AG20443 (cell line): ENCODE measurements at places on chromosomes 5 and 9.

DNA sequence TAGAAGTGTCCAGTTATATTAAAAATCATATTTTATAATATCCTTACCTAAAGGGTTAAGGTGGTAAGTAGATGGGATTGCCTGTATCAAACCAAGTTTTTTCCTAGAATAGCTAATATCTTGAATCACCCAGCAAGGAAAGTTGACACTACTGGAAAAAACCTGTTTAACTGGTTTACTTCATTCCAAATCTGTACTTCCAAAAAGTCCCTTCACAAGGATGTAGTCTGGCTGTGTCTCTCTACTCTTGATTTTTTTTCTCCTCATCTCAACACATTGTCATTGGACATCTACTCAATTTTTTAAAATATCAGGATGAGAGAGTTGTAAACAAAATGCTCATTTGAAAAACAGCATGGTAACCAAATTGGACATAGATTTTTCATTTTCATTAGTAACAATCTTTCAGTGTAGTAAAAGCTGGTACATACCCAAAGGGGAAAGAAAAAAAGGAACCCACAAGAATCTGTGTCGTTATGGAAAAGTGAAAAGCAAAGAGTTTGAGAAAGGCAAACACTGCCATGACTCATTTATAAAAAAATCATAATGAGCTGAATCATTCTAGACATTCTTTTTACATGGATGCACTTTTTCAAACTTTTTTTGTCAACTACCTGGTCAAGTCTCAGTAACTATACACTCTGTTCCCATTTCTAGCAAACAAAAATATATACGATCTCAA lies 173.5 kb downstream of the GLIS3 start:
- DNase-seq: peak; percentile 69

DNA sequence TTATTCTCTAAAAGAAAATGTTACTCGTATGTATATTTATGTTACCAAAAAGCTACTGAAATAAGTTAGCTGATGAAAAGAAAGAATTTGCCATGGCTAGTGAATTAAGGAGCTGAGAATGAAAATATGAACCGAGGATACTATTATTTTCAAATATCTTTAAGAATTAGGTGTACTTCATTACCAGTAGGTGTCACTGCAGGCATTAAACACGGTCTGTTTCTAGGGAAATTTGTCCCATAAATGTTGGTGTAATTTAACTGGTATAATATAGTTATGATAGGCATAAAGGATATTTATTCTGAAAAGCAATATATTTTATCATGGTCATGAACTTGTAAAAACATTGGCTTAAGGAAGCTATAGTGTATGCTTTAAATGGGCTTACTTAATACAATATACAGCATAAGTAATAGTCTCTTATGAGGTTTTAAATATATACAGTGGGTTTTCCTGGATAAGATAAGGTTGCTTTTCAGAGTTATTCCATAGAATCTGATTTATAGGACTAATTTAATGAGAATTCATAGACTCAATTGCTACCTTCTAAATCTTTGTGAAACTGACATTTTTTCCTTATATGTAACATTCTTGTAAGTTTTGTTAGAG lies 72.4 kb upstream of the MPDZ start:
- DNase-seq: peak; percentile 40

DNA sequence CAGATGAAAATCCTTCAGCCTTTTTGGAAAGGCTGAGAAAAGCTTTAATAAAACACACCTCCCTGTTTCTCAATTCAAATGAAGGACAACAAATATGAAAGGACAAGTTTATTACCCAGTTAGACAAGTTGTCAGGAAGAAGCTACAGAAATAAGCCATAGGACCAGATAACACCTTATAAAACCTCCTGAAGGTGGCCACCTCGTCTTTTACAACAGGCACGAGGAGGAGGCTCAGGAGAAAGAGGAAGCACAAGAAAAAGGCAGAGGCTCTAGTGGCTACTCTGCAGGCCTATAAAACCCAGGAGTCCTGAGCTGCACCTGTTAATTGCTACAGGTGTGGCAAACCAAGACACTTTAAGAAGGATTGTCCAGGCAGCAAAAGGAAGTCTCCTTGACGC lies 352.1 kb upstream of the CDH18 start:
- no peak for DNase-seq

DNA sequence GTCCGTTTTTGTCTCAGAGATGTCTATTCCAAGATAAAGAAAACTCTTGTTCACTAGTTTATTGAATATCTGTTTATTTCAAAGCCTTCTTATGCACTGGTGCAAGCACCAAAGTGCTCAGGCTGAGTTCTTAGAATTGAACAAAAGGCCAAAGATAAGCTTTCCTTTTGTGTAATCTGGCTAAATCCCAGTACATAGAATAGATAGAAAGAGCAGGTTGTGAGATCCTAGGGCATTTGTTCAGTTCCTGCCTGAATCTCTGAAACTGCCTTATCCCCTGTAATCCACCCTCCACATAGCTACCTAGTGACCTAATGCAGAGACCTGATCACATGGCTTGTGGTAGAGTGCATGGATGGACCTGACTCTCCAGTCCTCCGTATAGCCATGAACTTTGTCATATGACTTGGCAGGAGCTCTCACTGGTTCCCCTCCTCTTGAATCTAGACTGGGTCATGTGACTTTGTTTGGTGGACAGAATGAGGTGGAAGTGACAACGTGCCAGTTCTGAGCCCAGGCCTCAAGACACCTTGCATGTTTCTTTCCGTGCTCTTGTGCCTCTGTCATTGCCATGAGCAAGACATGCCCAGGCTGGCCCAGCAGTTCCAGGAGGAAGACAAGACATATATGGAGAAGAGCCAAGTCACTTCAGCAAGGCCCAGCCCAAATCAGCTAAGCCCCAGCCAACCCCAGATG lies 139.3 kb upstream of the SHB start:
- DNase-seq: no peak

- no peak for DNase-seq
These were observed 30.8 kb upstream of the PRDM12 start for GRCh38 chr9:130633336-130634190.

DNA sequence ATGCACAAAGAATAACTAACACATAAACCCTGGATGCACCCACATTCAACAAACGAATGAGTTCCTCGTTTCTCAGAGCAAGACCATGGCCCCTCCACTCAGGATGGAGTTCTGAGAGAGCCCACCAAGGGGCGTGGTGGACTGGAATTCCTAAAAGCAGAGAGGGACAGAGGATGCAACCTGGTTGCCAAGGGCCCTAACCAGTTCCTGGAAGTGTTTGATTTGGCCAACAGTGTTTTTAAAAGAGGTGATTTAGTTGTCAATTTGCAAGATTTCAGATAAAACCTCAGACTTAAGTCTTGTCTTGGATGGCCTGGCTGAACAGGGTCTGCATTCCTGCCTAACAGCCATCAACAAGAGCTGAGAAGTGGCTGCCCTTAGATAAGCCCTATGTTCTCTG lies 34.4 kb downstream of the GLRA1 start:
- no peak for DNase-seq

GRCh38 chr9:75087289-75087823 lies 599 bp downstream of the NMRK1 start:
- peak; percentile 54 for DNase-seq

GRCh38 chr5:77743181-77743580 lies 33.0 kb downstream of the TBCA start:
- no peak for DNase-seq

- no peak for DNase-seq
These were observed 164.9 kb downstream of the CD180 start for GRCh38 chr5:67031692-67032091.

DNA sequence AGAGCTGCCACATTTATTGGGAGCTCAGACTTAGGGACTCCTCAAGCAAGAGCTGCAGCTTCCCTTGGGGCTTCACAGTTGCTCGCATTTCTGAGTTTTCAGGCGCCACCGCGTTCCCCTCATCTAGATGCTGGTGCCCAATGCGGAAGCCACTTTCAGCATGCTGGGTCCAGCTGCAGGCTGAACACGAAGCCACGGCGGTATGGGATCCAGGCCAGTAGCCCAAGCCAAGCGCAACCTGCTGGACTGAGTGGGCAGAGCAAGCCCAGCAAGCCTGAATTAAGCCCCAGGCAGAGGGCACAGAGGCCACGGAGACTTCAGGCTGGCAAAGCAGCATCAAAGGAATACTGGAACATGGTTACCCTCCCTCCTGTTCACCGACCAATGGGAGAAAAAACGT lies 391.5 kb downstream of the HTR1A start:
- DNase-seq: no peak

DNA sequence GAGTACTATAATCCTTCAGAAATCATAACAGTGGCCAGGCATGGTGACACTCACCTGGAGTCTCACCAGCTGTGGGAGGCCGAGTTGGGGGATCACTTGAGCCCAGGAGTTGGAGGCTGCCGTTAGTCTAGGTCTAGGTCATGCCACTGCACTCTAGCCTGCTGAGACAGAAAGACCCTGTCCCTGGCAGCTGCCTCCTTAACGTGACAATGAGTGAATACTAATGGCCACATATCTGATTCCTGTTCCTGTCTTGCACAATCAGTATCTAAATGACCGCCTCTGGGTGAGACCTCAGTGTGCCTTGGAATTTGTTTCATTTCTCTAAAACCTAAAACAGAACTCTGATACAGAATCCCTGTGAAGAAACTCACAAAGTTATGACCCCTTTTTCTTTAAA lies 131.0 kb upstream of the DAB2 start:
- DNase-seq: no peak

DNA sequence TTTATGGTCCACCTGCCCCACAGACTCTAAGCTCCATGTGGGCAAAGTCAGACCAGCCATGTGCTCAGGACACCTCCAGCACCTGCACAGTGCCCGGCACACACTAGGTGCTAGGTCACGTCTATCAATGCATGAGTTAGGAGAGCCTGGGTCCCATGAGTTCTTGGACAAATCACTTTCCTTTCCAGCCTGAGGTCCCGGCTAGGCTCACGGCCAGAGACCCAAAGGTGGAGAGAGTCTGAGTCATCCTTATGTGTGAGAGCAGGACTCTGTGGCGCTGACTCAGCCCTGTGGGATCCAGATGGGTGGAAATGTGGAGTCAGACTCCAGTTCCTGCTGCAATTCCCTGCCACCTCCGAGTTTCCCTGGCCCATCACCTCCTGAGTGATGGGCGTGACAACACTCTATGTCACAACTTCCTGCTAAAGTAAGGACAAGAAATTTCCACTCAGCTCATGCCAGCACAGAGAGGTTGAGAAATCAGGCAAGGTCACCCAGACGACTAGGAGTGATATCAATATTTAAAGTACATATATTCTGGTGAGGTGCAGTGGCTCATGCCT lies 2.5 kb upstream of the ST6GALNAC4 start:
- peak; percentile 89 for DNase-seq

DNA sequence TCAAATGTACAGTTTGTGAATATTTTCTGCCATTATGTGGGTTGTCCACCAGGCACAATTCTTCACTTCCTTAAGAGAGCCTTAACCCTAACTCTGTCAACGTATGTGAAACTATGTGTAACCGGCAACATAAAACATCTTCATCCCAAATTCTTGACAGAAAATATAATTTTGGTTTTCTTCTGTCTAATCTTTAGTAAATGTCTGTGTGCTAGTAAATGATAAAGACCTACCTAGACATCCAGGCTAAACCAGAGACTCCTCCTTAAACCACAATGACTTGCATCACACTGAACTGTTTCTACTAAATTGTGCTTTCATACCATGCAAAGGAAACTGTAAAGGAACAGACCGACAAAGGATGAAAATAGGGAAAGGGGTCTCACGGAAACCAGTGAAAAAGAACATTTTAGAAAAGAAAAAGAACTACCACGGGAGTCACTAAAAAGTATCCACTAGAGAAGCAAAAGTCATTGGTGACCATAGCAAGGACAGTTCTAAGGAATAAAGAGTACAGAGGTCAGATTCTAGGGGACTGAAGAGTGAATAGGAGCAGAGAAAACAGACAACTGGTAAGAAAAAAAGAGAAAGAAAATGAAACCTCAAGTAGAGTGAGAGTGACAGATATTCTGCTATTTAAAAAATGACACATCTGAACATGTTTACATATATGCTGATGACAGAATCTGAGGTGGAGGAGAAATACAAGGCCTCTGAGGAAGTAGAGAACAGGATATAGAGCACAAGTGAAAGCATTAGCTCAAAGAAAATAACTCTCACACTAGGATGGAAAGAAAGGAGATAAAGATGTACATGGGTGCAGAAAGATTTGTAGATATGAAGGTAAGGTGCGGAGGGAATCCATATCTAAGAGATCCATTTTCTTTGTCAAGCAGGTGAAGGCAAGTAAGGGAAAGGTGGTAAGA lies 49.4 kb downstream of the FNIP1 start:
- peak; percentile 11 for DNase-seq

DNA sequence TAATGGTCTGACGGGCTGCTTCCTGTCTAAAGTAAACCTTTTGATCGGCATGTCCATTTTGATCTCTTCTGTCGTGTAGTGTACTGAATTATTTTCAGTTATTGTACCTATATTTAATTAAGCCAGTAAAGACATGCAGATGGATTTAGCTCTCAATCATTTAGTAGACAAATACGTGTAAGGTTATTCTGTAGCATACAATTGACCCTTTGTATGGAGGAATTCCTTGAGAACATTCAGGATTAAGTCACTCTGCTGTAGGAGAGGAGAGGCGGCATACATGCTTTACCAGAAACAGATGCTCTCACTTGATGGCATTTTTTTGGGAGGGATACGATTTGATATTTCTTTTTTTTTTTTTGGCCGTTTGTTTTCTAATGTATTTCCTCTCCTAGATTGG lies 141.0 kb downstream of the PBX3 start:
- DNase-seq: peak; percentile 9

DNA sequence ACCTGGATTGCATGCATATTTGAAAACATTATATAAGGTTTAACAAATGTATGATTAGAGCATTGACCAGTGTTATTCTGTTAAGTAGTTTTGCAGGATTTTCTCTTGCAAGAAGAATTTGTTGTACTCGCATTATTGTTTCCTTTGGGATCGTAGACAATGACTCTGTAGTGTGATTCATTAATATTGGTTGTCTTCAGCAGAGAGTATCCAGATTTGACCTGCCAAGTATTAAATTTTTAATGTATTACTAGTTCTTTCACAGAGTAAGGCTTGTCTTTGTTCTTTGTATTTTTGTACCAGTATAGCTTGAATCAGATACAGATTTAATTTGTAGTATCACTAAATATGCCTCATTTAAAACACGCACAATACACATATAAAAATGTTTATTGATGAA lies 155.0 kb downstream of the PBX3 start:
- DNase-seq: peak; percentile 17

DNA sequence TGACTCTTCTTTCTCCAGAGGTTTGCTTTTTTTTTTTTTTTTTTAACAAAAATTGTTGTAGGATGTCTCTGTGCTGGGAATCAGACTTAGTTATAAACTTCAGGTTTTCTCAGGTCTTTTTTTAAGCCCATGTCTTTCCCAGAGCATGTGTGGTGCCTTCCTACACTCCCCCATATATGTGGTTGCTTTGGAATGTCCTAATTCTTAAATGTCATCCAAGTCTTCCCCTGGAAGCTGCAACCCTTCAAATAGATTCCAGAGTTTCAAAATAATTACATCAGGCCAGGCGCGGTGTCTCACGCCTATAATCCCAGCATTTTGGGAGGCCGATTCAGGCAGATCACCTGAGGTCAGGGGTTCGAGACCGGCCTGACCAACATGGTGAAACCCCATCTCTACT lies 73.2 kb upstream of the FAM120A start:
- DNase-seq: no peak

- DNase-seq: peak; percentile 50
These were observed 47.9 kb upstream of the BASP1 start for GRCh38 chr5:17169507-17169906.
